ENCODE measurements at places on chromosomes 6 and 20. TPM values are rescaled to one million over a fixed set of nuclear protein-coding genes. Genes with fewer than 3 reads are reported as not detected.

The LAMA4 gene
- total RNA-seq, result not detected

The TBXT gene
- not detected for total RNA-seq

The ACTL10 gene
- total RNA-seq, result 0.96 TPM

The SCAND1 gene
- 41.9 TPM for total RNA-seq

The RSPH9 gene
- total RNA-seq, result not detected

The MCCD1 gene
- not detected for total RNA-seq

The OR2H1 gene
- not detected for total RNA-seq

The SCUBE3 gene
- not detected for total RNA-seq

The EPPIN gene
- not detected for total RNA-seq

The LTB gene
- total RNA-seq, result 50.5 TPM

The DACT2 gene
- not detected for total RNA-seq

The TRIM31 gene
- not detected for total RNA-seq

The NKX2-2 gene
- total RNA-seq, result not detected

The KIZ gene
- total RNA-seq, result 11.3 TPM

The PRR18 gene
- total RNA-seq, result not detected

The CAP2 gene
- total RNA-seq, result not detected

The PPP1R14C gene
- total RNA-seq, result not detected

The PSORS1C1 gene
- total RNA-seq, result 0.29 TPM

The SLC13A3 gene
- not detected for total RNA-seq

The PXT1 gene
- 0.29 TPM for total RNA-seq

The PHF3 gene
- 45.8 TPM for total RNA-seq

The HLA-DOB gene
- 1.1 TPM for total RNA-seq

The KIF16B gene
- total RNA-seq, result 5.6 TPM

The PERP gene
- total RNA-seq, result 4.3 TPM

The FAM162B gene
- total RNA-seq, result not detected

The GCNT2 gene
- total RNA-seq, result 1.4 TPM

The RAB32 gene
- 0.25 TPM for total RNA-seq

The TXLNB gene
- total RNA-seq, result 0.14 TPM

The FOXS1 gene
- total RNA-seq, result not detected

The PRL gene
- not detected for total RNA-seq

The CALHM4 gene
- total RNA-seq, result not detected

The RBPJL gene
- total RNA-seq, result not detected

The OPRM1 gene
- total RNA-seq, result not detected

The COL19A1 gene
- not detected for total RNA-seq

The C6orf136 gene
- total RNA-seq, result 33.6 TPM

The UBD gene
- total RNA-seq, result 0.31 TPM

The SMPDL3A gene
- total RNA-seq, result 0.49 TPM

The COL9A1 gene
- total RNA-seq, result not detected

Measured in activated naive CD4-positive, alpha-beta T cell treated with anti-CD3 and anti-CD28 coated beads for 36 hours (primary cell).